ENCODE measurements at places on chromosomes 1 and 21.

DNA sequence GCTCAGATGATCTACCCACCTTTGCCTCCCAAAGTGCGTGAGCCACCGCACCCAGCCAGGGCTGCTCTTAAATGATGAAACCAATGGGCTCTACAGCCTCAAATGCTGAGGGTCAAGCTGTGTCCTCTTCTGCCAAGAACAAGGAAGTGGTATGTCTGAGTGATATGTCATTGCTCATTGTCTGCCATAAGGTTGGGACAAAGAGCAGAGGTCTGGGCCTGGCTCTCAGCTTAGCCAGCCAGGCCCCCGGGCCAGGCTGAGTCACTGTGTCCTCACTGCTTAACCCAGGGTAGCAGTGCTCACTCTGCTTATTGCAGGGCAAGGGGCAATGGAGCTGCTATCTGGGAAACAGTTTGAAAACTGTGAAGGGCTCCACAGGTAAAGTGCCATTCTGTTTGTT lies 8.3 kb upstream of the ETS2 start:
- DNase-seq: peak; percentile 44

- no peak for DNase-seq
Observed at GRCh38 chr1:91005285-91005684, 16.6 kb downstream of the ZNF644 start.

DNA sequence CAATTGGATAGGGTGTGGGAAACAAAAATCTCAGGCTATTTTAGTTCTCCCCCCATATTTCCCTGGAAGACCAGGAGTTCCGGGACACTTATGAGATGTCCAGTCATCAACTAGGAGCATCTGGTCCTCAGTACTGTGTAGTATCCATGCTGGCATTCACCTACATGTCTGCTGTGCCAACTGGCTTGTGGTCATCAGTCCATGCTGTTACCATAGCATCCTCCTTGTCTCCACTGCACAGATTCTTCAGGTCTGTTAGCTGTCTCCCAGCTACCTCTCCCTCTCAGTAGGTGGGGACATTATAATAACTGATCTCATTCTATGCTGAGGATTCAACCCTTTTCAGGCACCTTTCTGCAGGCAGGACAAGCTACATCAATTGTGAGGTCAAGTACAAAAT lies 302.9 kb downstream of the BARHL2 start:
- DNase-seq: no peak

DNA sequence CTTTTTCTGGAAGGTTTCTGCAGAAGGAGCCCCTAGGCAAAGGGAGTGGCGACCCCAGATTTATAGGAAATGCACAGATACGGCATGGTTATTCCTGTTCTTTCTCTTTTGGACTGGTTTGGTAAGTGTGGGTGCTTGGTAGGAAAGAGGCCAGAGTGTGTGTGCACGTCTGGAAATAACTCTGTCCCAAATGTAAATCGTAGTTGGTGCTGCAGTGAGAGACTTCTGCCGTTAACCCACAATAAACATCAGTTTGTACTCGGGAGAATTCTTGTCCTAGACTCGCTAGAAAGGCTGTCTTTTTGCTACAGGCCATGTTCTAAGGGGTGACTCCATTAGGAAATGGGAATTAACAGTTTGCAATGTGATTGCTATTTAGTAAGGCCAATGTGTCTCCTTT lies 779 bp downstream of the SLC44A3 start:
- DNase-seq: no peak

DNA sequence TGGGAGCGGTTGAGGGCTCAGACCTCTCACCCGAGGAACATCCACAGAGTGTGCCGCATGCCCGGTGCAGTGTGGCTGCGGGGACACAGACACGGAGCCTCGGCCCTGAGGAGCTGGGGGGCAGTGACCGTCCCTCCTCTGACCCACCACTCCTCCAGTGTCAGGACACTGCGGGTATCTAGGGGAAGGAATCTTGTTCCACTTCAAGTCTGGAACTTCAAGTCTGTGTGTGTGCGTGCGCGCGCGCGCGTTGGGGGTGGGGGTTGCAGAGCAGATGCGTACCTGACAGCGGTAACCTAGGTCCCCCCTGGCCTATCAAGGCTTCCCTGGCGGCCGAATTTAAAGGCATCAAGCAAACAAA lies 17.3 kb downstream of the PCSK9 start:
- DNase-seq: no peak

DNA sequence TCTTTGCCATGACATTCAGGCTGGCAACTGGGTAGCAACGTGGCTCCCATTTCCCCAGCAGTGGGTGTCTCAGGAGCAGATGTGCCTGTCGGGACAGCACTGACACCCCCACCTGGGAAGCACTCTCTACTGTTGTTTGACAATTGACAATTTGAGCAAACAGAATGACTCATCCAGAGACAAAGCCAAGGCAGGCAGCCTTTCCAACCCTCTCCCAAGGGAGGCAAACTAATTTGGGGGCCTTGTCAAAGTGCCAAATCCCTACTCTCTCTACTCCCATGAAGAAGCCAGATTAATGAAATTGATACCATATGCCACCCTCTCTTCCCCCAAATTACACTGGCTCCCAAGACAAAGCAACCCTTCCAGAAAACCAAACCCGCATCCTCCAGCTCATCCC lies 65.6 kb downstream of the GRIK3 start:
- DNase-seq: no peak

DNA sequence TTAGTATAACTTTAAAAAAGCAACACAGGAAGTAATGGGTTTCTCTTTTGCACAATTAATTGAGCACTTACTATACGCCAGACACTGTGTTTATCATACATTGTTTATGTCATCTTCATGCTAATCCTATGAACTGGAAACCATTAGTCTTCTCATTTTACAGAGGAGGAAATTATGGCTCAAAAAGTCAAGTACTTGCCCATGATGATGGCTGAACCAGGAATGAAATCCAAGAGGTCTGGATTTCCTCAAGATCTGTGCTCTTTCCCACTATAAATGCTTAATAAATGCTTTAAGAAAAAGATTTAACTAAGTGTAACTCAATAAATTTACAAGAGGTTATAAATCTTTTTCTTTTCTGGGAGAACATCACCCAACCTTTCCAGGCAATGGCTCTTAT lies 303.7 kb upstream of the RRP15 start:
- DNase-seq: no peak

GRCh38 chr1:2003541-2004131 lies at the start of gene CFAP74:
Gene CFAP74 (minus strand): TSS chr1:2003786. CDS start chr1:1990956, 12,830 bp downstream.
- DNase-seq: peak; percentile 2

- DNase-seq: no peak
Observed at GRCh38 chr1:61620536-61620935, 104.4 kb downstream of the TM2D1 start.

GRCh38 chr21:33300701-33301631 lies 23.8 kb upstream of the IFNAR1 start:
- DNase-seq: peak; percentile 88

- DNase-seq: no peak
Observed at GRCh38 chr1:241253471-241253870, 103.5 kb downstream of the RGS7 start.

DNA sequence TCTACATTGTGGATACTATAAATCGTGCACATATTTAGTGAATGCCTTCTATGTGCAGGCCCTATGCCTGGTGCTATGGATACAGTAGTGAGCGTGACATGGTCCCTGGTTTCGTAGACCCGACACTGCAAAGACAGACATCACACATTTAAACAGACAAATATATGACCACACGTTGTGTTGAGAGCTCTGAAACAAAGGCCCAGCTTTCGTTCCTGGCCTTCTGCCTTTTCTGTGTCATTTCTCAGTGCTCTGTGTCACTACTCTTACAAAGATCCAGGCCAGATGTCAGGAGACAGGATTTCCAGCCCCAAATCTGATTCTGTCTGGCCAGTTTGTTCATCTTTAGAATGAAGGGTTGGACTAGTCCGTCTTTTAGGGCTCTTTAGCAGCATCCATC lies 19.3 kb upstream of the TRABD2B start:
- no peak for DNase-seq

- no peak for DNase-seq
Observed at GRCh38 chr1:62318756-62319544, at the start of gene KANK4. Gene KANK4 (minus strand): TSS chr1:62319434. CDS start chr1:62281564, 37,870 bp downstream.

- no peak for DNase-seq
Observed at GRCh38 chr1:119653839-119654170, 5.7 kb upstream of the ZNF697 start.

DNA sequence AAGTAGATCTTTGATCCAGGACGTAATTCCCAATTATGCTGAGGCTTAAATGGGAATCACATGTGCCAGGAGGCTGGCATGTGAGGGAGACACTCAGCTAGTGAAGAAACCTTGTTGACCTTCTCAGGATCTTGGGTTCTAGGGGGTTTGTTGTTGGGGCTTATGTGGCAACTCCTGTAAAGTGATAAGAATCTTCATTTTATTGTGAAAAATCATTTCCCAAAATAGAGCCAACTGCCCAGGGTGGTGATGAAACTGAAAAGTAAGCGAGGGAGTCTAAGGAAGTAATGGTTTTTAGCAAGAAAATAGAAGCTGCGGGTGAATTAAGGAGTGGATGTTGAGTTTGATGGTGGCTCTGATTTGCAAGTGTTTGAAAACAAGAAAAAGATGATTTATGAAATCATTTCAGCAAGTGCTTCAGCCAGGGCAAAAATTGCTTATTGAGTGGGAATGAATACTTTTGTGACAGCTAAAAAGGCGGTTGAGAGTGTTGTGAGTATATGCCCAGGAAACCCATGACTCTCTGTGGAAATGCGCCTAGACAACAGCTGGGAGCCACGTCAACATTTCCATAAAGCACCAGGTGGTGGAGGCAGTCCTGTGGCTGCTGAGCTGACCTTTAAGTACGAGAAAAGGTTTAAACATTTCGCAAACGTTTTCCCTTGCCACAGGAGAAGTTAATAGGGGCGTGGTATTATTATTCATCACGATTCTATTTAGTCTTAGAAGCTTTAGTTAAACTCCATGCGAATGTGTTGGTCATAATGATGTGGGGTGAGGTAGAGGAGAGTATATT lies 102.7 kb downstream of the HMGB4 start:
- no peak for DNase-seq

- no peak for DNase-seq
Observed at GRCh38 chr1:22140694-22141093, 2.2 kb downstream of the WNT4 start.

GRCh38 chr1:22814176-22815042 lies 103.8 kb downstream of the EPHB2 start:
- no peak for DNase-seq

DNA sequence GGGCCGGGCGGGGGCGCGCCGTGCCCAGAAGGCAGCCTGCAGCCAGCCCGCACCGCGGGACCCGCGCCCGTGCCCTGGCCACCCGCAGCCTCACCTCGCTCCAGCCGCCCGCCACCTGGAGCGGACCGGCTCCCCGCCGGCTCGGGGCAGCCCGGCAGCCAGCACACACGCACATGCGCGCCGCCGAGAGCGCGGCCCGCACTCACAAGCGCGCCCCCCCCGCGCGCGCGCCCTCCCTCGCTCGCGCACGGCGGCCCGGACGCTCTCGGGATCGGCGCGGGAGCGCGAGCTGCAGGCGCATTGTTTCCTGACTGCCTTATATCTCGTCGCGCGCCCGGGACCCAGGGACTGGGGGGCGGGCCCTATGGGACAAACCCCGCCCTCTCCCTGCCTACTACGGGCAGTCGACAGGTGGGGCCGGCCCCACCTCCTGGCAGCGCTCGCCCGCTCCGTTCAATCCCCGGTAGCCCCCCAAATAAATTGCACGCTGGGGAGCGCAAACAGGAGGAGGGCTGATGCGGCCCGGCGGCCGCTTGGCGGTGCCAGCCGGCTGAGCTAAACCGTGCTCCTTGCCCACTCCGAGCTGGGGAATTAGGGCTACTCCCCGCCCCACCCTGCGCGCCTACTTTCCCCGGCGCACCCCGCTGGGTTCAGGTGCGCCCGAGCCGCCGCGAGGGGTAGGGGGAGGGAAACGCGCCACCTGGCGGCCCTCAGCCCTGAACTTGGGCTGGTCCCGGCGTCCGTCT lies at the start of gene MYCL:
Gene MYCL, minus strand, starts transcription at position 204 of the 746 bp plus-strand sequence. CDS start 483 bp downstream, outside the sequence.
- DNase-seq: peak; percentile 60

GRCh38 chr1:78370779-78371482 lies 119.8 kb upstream of the PTGFR start:
- no peak for DNase-seq

GRCh38 chr1:98005326-98006010 lies 84.6 kb upstream of the DPYD start:
- DNase-seq: no peak

DNA sequence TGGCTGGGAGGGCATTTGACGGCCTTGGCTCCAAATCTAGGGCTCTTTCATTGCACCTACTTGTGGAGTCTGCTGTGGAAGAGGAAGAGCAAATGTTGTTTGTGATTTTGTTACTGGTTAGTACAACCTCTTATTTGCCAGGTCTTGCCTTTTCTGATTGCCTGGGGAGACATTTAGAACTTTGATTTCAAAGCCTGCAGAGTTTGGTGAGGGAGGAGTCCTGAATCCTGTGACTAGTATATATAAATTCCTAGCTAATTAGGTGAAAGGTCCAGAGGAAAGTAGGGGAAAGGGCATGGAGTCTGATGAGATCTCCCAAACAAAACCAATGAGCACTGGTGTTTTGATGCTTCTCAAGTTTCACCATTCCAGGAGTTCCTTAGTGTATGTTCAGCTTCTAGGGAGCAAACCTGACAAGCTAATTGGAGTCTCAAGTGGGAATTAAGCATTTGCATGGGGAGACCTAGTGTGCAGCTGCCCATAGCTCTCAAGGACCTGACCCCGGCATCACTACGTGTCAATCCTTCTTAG lies 5.1 kb upstream of the HMGCS2 start:
- no peak for DNase-seq

- DNase-seq: no peak
Observed at GRCh38 chr1:156241311-156241811, 623 bp upstream of the BGLAP start.

GRCh38 chr1:77716065-77716464 lies 33.6 kb upstream of the ZZZ3 start:
- DNase-seq: no peak

- DNase-seq: no peak
Observed at GRCh38 chr1:36667256-36667655, 184.5 kb upstream of the CSF3R start.

- DNase-seq: no peak
Observed at GRCh38 chr1:176963181-176963580, 201.3 kb downstream of the ASTN1 start.

DNA sequence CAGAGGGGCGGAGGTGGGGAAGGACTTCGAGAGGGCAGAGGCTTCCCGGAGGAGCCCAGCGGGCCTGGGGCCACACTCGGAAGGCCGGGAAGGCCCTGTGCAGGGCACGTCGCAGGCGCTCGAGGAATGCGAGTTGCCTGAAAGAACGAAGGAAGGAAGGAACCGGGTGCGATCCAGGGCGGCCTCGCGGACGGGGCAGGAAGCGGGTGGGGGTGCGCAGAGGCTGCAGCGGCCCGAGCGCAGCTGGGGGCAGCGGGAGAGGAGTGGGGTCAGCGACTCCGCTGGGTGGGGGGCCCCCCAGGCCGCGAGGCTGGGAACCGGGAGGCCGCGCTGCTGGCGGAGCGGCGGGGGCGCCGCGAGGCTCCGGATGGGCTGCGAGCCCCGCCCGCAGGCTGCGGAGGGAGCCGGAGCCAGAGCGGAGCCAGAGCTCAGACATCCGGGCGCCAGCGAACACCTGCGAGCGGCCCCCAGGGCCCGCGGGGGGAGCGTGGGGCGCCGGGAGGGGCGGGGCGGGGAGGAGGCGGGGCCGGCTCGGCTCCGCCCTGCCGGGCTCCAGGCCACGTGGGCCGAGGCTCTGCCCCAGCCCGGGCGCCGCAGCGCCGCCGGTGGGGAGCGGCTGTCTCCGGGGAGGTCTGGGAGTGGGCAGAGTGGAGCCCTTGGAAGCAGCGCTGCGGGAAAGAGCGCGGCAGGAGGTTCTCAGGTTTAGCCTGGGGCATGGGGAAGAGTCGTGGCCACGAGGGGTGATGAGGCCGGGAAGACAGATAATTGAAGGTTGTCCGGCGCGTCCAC lies 4.6 kb downstream of the ID3 start:
- peak; percentile 55 for DNase-seq

- DNase-seq: peak; percentile 87
Observed at GRCh38 chr1:56448529-56449300, 130.6 kb downstream of the PLPP3 start.
